ENCODE measurements at places on chromosomes 5 and 9.

DNA sequence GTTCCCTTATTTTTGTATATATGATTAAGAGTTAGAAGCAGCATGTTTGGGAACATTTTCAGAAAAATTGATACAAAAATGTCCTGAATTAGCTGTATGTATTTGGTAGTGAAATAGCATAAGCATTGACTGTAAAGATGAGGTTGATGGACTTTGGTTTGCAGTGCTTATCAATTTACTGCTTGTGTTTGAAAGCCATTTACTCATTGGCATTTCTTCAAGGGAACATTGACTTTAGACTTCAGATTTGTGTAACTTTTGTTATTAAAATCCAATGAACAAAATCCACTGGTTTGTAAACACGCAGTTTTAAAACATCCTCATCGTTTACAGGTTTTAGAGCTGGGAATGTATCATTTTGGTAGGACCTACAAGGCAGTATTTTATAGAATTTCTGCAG lies 61.3 kb downstream of the KDM4C start:
- DNase-seq = no peak

- DNase-seq = no peak
Observed at GRCh38 chr5:42500003-42500599, 76.9 kb downstream of the GHR start.

DNA sequence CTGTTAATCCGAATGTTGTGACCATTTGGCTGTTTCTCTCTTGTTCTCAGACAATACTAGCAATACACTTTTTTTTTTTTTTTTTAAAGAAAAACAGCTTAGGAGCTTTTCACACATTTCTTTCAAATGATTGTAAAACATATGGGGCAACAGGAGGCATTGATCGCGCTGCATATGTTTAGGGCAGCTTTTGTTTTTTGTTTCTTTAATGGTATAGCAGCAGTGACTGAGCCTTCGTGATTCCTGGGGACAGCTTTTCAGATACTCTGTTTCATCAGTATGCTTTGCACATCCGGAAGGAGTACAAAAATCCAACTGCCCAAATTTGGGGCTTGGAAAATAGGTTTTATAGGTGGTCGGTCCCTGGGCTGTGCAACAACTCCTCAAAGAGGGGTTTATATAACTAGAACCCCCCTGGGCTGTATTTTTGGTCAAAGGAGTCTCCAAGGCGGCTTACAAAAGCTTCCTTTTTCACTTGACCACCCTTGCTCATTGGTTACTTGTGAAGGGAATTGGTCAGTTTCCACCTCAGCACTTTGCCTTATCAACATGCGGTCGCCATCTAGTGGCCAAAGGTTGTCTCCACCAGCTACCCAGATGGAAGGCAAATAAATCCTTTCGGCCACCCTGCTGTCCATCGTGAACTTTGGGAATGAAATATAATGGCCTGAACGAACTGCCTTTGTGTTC lies 91.8 kb downstream of the PDE6A start:
- DNase-seq = peak; percentile 94

DNA sequence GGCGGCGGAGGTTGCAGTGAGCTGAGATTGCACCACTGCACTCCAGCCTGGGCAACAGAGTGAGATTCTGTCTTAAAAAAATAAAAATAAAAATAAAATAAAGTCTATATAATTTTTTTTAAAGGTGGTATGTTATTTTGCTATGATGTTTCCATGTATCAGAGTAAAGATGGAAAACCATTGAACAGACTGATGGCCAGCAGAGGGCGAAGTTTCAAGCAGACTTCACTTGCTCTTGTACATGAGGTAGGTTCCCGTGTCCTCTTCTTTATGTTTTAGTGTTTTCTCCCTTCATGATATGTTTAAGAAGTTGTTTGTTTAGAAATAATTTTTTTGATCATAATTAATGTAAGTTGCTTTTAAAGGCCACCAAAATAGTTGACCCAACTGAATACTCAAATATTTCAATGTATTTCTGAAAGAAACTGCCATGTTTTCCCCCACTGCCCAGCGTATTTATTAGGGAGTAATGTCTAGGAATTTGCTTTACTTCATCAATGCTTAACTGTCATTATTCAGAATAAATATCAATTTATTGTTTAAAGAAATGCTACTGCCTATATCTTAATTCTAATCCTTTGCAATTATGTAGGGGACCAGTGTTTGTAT lies 146.4 kb downstream of the HACD4 start:
- no peak for DNase-seq

- no peak for DNase-seq
Observed at GRCh38 chr5:144002876-144003275, 167.6 kb downstream of the YIPF5 start.

GRCh38 chr5:14081791-14082190 lies 61.4 kb upstream of the TRIO start:
- no peak for DNase-seq

- DNase-seq = peak; percentile 93
Observed at GRCh38 chr5:132777209-132778069, at the start of gene SEPTIN8. TSS of gene SEPTIN8 (minus strand) at chr5:132777239. CDS start at chr5:132777137, 102 bp downstream.

DNA sequence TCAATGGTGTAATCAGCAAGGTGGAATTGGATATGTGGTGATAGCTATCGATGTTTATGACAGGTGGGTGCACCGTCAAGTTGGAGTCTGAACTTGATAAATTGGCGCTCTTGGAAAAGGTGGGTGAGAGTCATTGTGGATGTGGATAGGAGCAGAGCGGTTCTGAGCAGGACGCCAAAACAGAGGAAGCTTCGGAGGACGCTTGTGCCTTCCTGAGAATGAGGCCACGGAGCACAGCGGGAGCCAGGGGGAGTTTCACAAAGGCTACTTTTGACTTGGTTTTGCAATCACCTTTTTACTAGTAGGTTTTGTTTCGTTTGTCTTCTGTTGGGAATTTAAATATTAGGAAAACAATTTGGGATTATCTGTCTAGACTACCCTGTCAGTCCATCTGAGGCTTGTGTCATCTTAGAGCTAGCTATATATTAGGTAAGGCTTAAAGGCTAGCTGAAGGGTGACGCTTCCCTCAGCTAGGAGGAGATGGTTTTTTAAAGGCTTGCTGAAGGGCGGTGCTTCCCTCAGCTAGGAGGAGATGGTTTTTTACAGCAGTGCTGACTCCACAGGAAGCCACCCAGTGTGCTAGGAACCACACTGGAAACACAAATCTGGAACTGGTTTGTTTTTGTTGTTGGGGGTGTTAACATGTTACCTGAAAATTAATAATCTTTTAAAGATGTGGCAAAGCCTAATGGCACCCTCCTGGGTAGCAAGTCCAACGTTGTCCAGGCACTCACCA lies 142.4 kb upstream of the IRX4 start:
- DNase-seq = peak; percentile 14

- DNase-seq = no peak
Observed at GRCh38 chr9:92492781-92493401, 10.6 kb upstream of the ASPN start.

GRCh38 chr9:118271936-118272335 lies 567.7 kb downstream of the TLR4 start:
- no peak for DNase-seq

DNA sequence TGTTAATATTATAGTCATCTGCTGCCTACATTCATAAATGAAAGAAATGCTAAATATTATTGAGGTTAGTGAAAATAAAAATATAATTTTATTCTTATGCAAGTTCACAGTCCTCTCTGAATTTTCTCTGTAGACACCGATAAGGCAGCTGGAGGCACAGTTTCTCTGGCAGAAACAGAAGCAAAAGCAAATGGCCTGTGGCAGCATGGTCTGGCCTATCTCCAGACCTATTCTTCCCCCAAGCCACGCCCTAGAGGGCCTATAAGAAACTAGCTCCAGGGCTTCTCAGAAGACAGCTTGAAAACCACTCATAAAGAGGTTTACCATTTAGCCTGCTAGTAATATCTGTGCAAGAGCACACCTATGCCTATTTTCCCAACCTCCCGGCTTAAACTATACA lies 28.4 kb downstream of the MRPS27 start:
- DNase-seq = no peak

- peak; percentile 52 for DNase-seq
Observed at GRCh38 chr5:142803428-142804125, 33.4 kb downstream of the ARHGAP26 start.

DNA sequence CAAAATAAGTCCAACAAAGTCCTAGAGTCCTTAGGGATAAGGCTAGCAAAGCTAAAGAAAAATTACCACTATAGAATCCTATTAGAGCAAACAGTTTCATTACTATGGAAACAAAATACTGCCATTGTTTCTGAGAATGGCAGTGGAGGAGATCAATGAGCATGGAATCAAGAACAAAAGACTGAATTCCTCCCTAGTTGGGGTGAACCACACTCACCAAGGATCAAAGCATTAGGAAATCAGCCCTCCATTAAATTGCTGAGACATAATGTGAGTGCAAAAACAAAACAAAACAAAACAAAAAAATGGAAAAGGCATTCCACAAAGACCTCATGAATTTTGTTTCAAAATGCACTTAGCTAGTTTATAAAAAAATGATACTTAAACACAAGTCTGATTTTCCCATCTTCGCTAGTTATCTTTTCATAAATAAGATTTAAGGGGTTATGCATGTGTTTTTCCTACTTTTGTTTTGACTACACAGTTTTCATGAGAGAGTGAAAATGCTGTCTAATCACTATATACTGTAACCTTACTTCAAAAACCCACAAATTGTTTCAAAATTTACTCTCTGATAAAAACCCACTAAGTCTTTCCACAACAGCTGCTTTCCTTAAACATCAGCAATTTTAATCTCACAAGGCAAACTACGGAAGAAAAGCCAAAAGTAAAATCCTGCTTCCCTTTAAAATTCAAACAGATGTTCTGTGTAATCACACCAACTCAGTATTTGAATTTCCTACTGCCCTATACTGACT lies 9.7 kb downstream of the SERINC5 start:
- DNase-seq = no peak

GRCh38 chr5:31347552-31347905 lies 154.0 kb downstream of the CDH6 start:
- no peak for DNase-seq

GRCh38 chr9:110768886-110769285 lies 100.3 kb downstream of the MUSK start:
- DNase-seq = no peak

- DNase-seq = no peak
Observed at GRCh38 chr5:119655061-119655460, 25.7 kb downstream of the FAM170A start.

DNA sequence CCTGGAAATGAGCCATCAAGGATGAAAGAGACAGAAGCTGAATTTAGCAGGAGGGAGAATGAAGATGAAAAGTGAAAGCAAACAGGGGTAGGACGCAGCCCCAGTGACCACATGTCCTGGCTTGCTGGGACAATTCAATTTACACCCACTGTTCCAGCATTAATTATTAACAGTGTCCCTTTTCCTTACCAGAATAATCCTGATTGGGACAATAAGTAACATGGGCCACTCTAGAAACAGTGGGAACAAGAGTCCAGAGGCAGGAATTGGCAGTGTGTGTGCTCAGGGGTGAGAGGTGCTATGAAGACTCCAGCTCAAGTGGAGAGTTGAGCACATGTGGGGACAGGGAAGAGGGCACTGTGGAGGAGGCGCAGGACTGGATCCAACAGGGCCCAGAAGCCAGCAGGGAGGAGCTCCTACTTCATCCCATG lies 147.1 kb downstream of the C5orf15 start:
- DNase-seq = no peak

DNA sequence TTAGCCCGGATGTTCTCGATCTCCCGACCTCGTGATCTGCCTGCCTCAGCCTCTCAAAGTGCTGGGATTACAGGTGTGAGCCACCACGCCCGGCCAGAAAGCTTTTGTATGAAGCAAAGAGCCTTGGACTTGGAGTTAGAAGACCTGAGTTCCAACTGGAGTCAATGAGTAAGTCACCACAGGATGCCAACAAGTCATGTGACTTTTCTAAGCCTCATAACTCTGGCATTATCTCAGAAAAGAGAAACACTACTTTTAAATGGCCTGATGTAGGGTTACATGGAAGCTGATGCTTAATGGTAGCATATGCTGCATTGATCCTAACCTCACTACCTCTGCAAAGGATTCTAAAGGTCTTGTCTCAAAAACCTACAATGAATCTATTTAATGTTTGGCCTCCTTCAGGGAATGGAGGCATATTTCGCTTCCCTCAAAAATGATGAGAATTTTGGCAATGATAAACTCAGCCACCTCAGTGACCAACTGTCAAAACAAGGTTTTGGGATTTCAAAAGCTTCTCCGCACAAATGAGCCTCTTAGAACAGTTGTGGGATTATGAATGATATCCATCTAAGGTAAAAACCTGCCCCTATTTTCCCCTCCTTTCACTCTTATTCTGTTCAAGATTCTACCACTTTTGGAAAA lies 236.8 kb downstream of the ACTL7B start:
- DNase-seq = no peak

GRCh38 chr5:20555034-20555433 lies 567.0 kb upstream of the CDH18 start:
- DNase-seq = no peak

DNA sequence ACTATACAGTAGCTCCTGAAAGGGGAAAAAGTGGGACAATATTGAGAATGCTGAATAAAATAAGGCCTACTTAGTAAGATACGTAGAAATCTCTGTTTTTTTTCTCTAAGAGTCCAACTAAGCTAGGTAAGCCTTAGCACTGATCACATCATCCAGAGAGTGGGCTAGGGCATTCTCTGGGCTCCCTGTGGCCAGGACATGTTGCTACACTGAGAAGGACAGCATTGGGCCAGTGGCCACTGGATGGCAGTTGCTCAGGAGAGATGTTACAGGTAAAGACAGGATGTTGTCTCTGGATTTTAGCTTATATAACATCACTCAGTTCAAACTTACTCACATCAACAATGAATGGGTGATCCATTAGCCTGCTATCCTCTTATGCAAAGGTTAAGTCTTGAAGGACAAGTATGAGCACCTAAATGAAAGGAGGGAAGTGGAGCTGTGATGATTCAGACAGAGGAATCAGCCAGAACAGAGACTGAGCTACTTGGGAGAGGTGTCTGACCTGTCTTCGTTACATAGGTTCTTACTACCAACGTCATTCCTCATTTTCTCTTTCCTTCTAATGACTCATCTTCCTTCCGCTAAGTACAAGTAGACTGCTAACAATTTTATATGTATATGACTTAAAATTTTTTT lies 226.6 kb upstream of the ADCY2 start:
- no peak for DNase-seq

DNA sequence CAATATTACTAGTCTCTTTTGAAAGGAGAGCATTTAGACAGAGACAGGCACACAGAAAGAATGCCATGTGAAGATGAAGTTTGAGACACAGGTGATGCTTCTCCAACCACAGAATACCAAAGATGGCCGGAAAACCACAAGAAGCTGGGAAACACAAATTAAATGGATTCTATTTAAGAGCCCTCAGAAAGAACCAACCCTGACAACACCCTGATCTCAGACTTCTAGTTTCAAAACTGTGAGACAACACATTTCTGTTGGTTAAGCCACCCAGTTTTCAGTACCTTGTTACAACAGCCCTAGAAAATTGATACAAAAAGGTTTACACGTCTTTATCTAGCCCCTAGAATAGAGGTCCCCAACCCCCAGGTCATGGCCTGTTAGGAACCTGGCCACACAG lies 79.8 kb upstream of the CCNG1 start:
- no peak for DNase-seq

- DNase-seq = peak; percentile 48
Observed at GRCh38 chr9:16145196-16145950, 592.5 kb downstream of the CCDC171 start.

- DNase-seq = no peak
Observed at GRCh38 chr5:18653216-18653752, 1019.0 kb downstream of the TAF11L14 start.

GRCh38 chr5:126576974-126577373 lies 18.0 kb downstream of the ALDH7A1 start:
- no peak for DNase-seq

All from lower leg skin (tissue), 4 donors.